ENCODE measurements at places on chromosomes 13 and 19.

DNA sequence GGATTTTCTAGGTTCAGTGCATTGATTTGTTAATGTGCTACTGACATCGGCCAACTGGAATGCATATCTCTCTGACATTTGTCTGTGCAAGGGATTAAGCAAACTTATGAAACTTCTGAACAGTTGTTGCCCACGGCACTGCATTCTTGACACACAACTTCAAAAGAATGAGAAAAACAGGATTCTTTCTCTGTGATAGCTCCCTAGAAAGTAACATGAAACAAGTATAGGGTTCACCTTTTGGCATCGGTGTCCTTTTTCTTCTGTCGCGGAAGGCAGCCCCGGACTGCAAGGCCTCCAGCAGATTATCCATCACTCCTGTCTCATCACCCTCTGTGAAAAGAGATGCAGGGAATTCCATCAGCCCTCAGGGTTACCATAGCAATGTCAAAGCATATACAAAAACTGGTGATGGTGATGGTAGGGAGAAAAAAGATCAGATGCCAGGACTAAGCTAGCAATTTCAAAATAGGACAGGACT, 389.2 kb downstream of the DIAPH3 start:
- DNase-seq: no peak

- no peak for DNase-seq
Measured at GRCh38 chr19:39057615-39058014, 25.3 kb upstream of the FBXO27 start.

DNA sequence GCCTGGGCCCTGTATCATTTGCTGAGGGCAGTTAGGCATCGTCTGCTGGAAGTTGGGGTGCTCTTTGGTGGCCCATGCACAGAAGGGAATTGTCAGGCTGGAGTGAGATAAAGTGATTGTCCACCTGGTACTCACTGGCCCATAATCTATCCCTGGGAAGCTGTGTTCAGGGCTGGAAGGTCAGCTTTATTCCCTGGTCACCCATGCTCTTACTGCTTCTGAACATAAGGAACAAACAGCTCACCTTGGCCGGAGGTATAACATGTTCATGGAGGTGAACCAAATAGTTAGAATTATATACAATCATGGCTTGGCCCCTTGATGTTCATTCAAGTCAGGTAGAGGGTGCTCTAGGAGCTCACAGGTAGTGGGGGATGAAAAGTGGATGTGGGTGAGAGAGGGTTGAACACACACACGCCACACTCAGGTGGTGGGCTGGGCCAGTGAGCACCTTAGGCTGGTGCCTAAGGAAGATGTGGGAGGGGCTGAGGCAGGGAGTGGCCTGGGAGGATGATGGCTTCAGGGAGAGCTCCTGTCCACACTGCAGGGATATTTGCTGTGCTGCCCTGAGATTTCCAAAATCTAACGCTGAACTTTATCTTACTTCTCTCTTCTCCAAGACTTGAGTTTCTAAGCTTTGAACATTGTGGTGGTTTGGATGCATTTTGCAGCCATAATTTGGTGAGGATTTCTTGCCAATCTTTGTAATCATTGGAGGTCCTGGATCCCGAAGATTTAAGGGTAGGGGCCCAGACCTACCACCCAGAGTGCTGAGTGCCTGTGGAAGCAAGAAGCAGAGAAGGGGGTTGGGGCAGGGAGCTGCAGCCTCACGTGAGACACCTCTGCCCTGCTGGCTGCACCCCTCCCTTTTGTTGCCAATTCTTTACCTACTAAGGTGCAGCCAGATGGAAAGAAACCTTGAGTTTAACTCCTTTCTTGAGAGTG, 420.6 kb downstream of the ZNF536 start:
- DNase-seq: no peak

GRCh38 chr13:29947839-29948238, 97.4 kb upstream of the UBL3 start:
- no peak for DNase-seq

DNA sequence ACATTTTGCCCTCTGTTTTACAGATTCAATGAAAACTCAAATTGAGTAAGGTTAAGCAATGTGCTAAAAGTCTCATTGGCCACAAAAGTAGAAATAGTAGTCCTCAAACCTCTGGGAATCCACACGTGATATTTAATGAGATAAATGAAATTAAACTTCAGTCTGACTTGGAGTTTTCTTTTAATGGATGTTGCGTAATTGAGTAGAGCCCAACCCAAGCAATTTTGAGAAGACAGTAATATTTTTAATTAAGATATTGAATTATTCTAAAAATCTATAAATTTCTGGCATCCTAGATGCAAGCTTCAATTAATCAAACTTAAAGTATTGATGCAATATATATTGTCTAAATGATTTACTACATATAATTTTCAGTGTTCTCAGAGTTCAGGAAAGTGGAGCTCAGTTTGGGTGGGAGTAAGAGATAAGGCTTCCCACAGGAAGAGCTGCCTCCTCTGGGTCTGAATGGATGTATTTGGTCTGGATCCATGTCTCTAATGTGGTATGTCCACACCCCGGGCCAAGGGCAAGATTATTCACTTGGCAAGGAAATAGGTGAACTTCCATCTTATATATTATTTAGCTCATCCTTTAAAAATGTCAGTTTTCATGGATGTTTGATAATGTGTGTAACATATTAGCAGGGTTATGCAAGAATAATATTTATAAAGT, 6.9 kb downstream of the MBNL2 start:
- no peak for DNase-seq

GRCh38 chr19:45505151-45505995, 1.9 kb upstream of the VASP start:
- no peak for DNase-seq

GRCh38 chr13:104140552-104140951, 1074.3 kb upstream of the SLC10A2 start:
- DNase-seq: no peak

GRCh38 chr13:79282508-79282907, 123.5 kb downstream of the RBM26 start:
- DNase-seq: no peak

- no peak for DNase-seq
Measured at GRCh38 chr13:98026457-98026857, 73.0 kb downstream of the IPO5 start.

GRCh38 chr19:4566402-4567051, 7.0 kb upstream of the SEMA6B start:
- DNase-seq: no peak

- DNase-seq: no peak
Measured at GRCh38 chr13:23180711-23181110, at the start of gene SGCG. TSS of gene SGCG (plus strand) at chr13:23180979. CDS start at chr13:23203695, 22,716 bp downstream.

DNA sequence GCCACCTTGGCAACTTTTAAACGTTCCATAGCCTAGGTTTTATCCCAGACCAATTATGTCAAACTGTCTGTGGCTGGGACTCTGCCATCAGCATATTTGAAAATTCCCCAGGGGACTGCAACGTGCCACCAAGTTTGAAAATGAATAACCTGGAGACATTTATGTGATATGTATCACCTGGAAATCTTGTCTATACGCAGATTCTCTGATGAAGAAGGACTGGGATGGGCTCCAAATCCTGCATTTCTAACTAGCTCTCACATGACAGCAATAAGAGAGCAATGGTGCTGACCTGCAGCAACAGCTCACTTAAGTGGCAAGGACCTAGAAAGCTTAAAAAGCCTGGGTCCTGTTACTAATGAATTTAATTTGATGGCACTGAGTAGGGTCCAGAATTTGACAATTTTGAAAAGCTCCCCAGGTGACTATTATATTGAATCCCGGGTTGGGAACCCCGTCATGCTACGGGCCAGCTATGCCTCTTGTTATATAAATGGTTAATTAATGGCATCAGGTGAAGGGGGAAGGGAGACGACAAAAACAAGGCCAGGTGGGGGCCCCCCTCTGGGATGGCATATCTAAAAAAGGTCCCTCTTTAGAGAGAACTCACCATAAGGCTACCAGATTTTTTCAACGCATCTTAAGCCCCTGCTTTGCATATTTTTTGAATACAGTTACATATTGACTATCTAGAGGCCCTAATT, 213.7 kb downstream of the ZIC5 start:
- DNase-seq: no peak

- DNase-seq: no peak
Measured at GRCh38 chr13:58085819-58086218, 454.3 kb downstream of the PCDH17 start.

DNA sequence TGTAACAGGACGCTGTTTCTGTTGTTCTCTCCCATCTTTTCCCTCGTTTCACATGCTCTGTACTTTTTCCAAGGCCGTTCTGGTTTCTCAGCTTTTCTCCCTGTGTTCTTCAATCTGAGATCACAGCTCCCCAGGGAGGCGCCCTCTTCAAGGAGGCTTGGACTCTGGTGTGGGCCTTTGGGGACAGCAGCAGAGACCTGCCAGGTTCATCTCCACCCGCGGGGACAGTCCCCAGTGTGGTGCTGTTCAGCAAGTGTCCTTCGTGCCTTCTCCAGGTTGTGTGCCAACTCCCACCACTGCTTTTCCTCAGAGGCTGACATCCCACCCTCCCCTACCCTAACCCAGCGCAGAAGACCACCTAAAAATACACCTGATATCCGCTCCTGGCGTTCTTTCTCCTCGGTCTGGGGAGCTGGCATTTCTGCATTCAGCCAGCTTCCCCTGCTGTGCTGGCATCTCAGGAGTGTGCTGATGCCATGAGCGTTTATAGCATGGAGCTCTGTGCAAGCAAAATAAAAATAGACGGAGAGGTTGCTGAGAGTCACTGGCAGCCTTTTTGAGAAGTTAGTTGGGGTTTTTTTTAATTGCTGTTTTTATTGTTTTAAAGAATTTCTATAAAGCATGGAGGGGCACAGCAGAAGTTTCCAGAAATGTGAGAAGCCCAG, 149.4 kb downstream of the STK24 start:
- DNase-seq: no peak

DNA sequence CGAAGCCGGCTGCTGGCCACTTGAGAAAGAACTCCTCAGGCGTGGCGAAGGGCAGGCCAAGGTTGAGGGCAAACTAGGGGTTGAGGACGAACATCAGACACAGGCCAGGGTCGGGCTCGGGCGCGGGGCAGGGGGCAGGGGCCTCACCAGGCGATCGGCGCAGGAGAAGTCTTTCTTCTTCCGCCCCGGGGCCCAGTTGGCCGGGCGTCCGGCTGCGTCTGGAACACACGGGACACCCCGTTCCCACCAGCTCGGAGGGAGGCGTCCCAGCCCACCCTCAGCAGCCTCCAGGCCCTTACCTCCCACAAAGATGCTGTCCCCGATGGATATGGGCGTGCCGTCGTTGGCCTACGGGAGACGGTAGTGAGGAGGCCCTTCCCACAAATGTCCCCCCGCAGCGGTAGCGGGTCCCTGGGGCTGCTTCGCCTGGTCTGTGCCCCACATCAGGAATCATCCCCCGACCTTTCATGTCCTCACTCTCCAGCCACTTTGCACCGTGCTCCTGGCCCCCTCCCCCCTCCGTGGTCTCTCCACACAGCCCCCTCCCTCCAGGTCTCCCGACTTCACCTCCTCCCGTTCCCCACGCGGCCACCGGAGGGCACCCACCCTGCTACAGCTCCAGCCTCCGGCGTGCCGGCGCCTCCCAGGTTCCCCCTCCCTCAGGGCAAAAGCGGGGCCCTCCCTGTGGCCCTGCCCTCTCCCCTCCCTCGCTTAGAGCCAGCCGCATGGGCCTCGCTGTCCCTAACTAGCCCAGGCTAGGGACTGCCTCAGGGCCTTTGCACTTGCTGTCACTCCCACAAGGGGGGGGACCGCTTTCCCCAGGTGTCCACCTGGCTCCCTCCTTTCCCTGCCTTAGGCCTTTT, 4.8 kb downstream of the PNKP start:
- no peak for DNase-seq

DNA sequence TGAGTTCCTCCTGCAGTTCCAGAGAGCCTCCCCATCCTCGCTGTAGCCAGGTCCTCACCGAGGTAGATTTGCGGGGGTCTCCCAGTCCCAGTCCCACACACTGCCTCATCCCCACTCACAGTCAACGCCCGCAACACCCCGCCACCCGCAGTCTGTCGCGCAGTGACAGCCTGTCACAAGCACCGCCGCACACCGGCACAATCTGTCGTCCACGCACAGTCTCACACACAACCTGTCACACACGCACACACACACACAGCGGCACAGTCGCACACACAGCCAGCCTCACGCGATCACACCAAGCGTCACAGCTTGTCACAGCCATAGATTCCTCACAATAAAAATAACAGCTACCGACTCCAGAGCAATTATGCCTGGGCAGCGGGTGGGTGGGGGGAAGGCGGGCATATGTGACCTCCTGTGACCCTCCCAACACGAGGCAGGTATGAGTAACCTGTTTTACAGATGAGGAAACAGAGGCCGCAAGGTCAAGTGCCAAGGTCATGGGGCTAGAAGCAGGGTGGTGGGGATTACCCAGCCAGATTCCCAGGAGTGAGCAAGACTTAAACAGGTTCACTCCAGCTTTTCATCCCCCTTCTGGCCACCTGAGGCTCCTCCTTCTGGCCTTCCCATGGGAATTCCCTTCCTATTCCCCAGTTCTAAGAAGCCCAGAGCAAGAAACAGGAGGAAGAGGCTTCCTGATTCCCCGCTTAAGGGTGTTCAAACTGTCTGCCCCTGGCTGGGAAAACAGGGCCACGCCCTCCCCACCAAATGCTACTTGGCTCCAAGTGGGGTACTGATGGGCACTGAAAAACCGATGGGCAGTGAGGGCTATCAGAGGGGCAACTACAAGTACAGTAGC, 13.9 kb downstream of the NFIX start:
- DNase-seq: no peak

DNA sequence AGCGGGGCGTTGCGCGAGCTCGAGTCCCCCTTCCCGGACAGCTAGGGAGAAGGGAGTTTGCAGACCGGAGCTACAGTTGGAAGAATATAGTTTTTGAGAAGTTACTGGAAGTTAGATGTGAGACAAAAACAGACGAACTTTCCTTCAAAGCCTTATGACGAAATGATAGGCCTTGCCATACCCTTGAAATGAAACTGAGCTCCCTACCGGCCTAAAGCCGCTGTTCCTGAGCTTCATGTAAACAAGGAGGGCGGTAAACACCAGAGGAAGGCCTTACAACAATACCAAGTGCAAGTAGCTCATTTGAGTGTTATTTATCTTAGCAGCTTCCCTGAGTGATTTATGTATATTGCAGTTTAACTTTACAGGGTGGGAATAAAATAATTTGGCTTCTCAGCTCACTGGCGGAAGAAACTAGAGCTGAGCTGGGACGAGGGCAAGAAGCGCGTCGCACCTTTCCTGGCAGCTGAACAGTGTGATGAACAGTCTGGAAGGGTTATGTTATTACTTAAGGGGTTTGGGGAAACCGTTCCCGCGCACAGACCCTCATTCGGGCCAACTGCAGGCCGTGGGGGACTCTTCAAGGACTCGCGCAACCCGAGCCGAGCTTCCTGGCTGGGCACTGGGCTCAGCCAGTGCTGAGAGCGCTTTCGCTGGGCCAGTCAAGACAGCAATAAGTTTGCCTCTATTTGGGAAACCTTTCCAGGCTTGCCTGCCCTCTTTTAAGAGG, 111.2 kb downstream of the KCNRG start:
- DNase-seq: no peak

DNA sequence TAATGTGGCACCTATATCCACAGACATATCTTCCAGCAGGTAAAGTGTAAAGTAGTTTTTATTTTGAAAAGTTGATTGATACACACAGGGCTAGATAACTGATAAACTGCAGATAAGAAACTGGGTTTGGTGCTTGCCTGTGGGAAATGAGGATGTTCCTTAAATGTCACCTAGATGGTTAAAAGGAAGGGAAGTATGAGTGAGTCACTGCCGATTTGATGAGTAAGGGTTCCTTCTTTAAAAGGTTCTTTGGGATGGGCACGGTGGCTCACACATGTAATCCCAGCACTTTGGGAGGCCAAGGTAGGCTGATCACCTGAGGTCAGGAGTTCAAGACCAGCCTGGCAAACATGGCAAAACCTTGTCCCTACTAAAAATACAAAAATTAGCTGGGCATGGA, 73.8 kb upstream of the FRY start:
- DNase-seq: no peak
